ENCODE measurements at places on chromosomes 3 and 15.

DNA sequence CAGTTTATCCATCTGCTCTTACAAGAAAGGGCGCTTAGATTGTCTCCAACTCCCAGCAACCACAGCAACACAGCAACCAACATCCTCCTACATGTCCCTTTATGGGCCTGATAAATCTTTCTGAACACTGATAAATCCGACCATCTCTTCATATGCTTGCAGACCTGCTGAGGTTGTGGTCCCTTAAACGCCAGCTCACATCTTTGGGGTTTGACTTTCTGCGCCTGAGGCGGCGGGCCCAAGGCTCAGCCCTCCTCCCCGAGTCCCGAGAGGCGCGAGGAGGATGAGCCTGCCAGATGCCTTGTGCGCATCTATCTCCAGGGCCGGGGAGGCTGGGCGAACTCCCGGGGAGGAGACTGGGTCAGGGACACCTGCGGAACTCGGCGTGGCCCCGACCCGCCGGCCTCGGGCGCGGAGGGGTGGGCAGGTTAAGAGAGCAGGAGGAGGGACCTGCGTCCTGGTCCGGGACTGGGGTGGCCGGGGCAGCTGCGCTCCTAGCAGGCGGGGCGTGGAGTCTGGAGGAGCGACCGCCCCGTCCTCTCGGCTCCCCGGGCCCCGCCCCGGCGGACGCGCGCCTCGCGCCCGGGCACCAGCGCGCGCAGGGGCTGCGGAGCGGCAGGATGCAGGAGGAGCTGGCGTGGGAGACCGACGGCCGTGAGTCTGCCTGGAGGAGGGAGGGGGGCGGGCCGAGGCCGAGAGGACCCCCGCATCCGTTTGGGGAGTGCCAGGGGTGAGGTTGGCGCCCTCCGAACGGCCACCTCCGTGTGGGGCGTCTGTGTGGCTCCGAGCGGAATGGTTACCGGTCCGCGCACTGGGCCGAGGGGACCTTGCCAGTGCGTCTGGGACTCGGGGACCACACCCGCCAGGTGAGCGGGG, at the start of gene ANKDD1A:
Gene ANKDD1A (plus strand): TSS at position 592 of the 876 bp plus-strand sequence. CDS start 29 bp downstream, at position 621.
- DNase-seq, result no peak

GRCh38 chr3:129613367-129613740, 6.9 kb upstream of the PLXND1 start:
- DNase-seq, result no peak

- peak; percentile 8 for DNase-seq
Observed at GRCh38 chr3:107845380-107846278, 245.2 kb downstream of the CD47 start.

DNA sequence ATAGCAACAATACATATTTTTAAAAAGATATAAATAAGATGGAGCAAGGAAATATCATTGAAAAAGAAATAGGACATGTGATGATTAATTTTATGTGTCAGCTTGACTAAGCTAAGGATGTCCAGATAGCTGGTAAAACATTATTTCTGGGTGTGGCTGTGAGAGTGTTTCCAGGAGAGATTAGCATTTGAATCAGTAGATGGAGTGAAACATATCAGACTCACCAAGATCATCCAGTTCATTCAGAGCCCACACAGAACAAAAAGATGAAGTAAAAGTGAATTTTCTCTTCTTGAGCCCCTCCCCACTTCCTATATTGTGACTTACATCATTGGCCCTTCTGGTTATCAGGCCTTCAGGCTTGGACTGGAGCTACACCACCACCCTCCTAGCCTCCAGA, 61.6 kb upstream of the TUSC7 start:
- no peak for DNase-seq

DNA sequence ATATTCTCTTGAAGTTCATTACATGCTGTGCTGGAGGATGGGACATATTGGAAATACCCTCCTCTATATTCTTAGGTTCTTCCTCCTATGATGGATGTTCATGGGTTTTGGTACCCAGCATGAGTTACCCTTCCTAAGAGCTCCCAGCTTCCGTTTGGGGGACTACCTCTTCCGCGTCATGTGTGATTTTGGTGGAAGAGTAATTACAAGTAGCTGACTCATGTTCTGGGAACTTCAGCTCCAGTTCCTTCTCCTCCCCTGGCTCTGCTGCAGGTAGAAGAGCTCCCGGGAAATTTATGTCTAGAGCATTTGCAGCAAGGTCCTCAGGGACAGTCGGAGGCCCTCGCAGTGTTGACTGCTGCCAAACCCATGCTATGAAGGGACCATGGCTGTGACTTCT, 208.8 kb upstream of the IL12A start:
- DNase-seq, result no peak

DNA sequence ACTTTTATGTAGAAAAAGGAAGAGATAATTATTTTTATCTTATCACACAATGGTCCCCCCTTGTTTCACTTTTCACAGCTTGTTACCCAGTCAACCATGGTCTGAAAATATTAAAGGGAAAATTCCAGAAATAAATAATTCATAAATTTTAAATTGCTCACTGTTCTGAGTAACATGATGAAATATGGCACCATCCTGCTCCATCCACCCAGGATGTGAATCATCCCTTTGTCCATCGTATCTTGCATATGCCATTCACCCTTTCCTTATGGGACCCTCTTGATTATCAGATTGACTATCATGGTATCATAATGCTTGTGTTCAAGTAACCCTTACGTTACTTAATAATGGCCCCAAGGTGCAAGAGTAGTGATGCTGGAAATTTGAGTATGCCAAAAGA, 43.7 kb downstream of the ANKRD28 start:
- no peak for DNase-seq

DNA sequence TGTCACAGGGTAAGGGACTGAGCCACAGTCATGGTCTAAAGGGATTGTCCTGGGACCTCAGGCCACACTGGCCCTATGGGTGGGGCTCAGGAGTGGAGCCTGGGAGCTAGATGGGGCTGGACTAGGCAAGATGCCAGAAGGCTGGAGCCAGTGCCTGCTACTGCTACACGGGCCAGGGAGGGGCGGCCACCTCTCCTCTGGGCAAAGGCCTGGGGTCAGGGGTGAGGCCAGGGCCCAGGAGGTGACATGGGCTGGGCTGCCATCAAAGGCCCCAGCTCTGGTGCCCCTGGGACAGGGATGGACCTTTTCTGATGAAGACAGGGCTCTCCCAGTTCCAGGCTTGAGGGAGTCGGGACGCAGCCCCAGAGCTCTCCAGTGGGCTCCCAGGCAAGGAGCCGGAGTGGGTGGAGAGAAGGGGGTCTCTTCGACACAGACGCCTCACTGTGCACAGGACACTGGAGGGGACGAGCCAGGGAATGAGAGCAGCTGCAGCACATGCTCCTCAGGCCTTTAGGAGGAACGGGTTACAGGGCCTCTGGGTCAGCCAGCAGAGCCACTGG, 62.1 kb upstream of the IQSEC1 start:
- DNase-seq, result no peak

DNA sequence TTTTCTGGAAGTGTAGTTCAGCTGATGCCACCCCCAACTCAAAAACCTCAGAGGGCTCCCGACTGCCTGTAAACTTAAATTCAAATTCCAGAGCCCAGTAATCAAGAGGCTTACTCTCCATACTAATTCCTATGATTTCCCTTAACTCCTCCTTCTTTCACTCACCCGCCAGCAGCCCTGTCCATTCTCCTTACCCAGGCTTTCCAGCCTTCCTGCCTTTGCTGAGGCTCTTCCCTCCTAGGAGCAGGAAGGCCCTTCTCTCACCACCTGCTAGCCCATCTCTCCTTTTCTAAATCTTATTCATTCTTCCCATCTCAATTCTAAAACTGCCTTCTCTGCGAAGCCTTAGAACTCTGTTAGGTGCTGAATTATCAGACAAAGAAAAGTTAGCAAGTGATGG, 30.4 kb downstream of the RORA start:
- no peak for DNase-seq

GRCh38 chr3:170717410-170718402, 131.8 kb upstream of the SLC7A14 start:
- DNase-seq, result no peak

DNA sequence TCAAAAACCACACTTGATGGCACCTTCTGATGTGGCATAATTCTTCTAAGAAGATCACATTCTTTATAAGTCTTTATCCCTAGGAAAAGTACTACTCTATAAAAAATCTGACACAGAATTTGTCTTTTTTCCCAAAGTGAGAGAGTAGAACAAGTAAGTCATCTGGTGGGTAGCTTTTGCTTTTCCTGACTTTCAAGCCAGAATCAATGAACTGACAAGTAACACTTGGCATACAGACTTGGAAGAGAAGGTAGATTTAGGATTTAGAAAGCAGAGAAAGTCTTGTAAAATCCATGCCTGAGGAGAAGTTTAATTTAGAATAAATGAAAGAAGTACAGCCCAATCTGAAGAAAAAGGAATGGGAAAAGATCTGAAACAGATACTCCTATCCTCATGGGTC, 66.6 kb upstream of the TUSC7 start:
- no peak for DNase-seq

DNA sequence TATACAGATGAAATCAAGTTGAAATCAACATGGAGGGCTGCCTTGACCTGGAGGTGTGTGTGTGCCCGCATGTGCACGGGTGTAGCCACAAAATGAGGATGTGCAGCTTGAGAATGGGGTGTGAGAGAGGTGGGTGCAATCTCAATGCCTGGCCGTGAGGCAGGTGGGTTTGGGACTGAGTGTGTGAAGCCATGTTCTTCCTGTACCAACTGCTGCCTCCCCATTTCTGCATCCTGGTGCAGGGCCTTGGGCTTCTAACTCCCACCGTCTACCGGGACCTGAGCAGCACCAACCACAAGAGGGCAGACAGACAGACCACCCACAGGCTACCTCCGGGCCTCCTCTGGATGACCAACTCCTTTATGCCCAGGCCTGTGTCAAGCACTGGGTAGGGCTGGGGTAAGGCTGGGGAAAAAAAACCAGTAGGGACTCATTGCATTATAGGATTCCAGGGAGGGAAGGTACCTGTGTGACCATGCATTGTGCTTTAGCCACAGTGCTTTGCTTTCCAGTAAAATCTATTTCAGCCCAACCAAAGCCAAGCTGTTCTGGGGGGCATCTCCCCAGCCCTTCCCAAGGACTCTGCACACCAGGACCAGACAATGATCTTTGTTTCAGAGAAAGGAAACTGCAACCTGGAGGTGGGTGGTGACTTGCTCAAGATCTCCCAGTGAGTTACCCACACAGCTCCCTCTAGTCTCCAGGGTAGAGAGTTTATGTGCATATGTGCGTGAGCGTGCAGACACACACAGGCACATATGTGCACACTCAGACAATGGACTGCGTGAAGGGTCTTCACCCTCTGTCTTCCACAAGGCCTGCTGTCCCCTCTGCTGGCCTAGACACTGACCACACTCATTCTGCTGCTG, 162.2 kb upstream of the TLE3 start:
- DNase-seq, result no peak

DNA sequence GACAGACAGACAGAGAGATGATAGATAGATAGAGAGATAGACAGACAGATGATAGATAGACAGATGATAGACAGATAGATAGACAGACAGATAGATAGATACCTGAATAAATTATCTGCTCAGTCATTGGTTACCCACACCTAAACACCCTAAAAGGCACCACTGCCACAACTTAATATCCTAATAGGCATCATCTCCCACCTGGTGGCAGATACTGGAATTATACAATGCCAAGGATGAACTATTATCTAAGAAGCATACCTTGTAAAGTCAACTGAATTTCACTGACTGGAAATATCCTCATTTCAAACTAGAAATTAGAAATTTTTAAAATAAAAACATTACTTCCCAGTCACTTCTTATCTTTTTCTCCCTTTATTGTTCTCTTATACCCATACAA, 19.4 kb upstream of the ATP8B4 start:
- DNase-seq, result no peak

DNA sequence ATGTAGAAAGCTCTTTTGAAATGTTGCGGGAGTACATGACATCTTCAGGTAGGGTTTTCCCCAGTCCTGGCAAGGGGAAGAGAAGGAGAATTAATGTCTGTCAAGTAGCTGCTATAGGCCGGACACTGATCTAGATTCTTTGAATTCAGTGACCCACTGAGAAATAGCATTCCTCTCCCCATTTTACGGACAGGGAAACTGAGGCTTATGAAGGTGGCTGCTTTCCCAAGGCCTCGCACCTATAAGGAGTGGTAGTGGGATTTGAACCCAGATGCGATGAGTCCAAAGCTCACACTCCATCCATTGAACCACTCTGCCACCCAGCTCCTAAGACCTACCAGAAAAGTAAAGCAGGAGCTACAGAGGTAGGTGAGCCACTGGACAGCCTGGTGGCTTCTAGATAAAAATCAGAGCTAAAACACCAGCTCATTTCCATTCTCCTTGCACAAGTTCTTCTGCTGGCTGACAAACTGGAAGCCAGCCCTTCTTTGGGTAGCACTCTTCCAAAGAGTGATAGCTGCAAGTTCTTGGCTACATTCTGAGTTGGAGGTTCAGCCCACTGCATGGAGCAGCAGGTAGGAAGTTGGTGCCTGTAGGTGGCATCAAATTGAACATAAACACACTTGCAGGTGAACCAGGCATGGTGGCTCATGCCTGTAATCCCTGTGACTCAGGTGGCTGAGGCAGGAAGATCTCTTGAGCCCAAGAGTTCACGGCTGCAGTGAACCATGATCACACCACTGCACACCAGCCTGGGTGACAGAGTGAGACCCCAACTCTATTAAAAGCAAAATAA, 22.0 kb downstream of the ZNF710 start:
- DNase-seq, result no peak

DNA sequence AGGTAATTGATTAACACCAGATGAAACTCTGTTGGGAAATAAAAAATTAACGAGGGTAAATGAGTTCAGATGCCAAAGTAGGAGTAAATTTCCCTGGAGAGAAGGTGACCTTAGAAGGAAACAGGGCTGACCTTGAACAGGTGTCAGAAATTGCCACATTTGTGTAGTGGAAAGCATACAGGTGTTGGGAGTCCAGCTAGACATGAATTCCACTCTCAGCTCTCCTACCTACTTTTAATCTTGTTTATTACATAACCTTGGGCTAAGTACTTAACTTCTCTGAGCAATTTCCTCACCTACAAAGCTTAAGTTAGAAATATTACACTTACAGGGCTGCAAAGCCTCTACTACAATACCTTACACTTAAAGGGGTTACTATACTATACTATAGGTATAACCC, 96.0 kb downstream of the ISL2 start:
- no peak for DNase-seq

DNA sequence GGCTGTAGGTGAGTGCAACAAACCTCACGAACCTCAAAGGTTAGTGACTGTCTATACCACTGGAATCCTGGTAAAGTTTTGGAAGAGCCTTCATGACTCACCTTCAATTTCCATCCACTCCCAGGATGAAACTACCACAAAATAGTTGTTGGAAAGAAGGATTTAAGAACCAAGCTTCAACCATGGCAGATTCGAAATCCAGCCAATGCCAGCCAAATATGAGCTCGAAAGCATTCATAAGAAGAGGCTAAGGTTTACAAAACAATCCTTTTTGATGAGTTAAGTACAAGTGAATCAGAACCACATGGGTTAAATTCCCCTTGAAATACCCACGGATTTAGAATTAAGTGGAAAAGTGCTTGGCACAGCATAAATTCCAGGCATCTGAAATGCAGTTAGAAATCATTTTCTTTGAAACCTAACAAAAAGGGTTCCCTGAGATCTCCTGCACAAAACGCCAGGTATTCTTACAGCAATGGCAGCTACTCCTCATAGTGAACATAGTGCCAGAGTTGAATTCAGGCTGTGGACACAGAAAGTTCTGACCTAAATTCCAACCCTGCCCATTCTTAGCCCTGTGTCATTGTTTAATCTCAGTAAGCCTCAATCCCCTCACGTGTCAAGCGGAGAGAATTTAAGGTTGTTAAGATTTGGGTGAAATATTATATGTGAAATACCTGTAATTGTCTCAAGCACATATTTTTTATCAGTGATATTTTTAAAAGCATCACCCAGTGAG, 89.2 kb downstream of the FBN1 start:
- DNase-seq, result no peak

Data from AG09309 (cell line).